HFF-Myc (cell line): ENCODE measurements at places on chromosomes 2 and 18.

- DNase-seq: no peak
Measured at GRCh38 chr2:69306393-69306821, 80.6 kb downstream of the GFPT1 start.

DNA sequence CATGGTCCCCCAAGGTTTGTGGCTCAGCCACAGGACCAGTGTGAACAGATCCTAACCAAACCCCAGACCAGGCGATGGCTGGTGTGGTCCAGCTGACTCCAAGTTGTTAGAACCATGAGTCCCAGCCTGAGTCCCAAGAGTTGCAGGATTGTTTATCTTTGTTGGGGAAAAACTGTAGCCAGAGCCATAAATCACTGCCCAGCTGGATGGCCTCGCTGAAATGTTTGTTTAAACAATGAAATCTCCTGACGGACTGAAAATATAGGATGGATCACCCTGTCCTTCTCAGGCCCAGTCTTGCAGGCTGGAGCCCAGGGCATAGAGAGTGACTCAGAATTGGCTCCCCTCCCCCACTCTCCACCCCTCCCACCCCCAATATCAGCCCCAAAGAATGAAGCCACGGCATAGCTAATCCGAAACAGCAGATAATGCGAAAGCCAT is 36.4 kb downstream of the PKDCC start:
- no peak for DNase-seq

DNA sequence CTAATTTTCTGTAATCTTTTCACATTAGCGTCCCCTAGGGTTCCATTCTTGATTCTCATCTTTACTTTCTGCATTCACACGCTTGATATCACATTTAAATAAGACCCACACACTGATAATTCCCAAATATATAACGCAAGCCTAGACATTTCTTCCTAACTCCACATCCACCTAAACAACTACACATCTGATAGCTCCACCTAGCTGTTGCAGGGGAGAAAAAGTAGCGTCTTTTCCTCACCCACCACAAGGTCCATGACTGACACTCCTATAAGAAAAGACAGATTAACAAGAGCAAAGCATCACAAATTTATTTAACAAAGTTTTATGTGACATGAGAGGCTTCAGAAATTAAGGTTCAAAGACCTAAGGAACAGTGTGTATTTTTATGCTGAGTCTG is 862.2 kb upstream of the DDX18 start:
- DNase-seq: no peak

- no peak for DNase-seq
Measured at GRCh38 chr2:22027345-22028005, 903.7 kb downstream of the TDRD15 start.

- DNase-seq: no peak
Measured at GRCh38 chr2:129742415-129743180, 236.9 kb upstream of the RAB6C start.

- no peak for DNase-seq
Measured at GRCh38 chr18:48335829-48336228, 73.4 kb downstream of the ZBTB7C start.

- no peak for DNase-seq
Measured at GRCh38 chr18:78246588-78246987, 733.0 kb upstream of the SALL3 start.

- no peak for DNase-seq
Measured at GRCh38 chr2:61451178-61451577, 19.7 kb downstream of the USP34 start.

DNA sequence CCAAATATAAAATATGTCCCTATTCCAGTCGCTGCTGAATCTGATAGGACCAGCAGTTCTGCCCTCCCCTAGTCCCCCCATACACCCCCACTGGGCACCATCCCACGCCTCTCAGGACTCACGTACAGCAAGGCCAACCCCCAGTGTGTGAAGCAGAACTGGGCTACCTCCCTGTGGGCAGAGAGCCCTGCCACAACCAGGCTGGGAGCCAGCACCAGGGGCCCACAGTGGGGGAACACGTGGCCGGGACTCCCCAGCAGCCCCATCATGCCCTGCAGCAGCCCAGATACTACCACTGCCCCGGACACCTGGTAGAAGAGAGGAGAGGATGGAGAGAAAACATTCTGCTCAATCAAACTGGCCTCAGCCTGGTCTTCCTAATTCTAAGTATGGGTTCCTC is 1.3 kb downstream of the SLC23A3 start:
- DNase-seq: no peak

DNA sequence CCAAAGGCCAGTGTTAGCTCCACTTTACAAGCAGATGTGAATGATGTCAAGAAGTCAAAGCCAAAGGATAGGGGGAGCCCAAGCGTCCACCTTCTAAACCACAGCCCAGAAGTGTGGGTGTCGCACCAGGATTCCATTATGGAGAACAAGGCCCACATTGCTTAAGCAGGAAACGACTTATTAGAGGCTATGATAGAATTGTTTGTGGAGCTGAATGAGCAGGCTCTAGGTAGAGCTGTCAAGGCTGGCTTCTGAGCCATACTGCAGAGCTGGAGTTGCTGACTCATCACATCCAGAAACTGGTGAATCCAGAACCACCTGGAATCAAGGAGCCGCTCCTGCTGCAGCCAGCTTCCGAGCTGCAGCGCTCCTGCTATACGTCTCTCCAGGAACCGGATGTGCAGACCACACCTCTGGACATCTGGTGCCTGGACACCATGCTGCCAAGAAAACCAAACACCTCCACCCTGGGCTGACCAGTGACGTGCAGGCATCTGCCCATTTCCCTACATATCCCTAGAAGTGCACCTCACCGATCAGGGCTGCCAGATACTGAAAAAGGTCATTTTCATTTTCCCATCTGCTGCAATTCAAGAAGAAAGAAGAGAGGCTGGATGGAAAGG is 6.2 kb upstream of the TWIST2 start:
- DNase-seq: peak; percentile 93

- DNase-seq: no peak
Measured at GRCh38 chr2:236236559-236237452, 27.4 kb downstream of the ASB18 start.

GRCh38 chr2:223053484-223054192 is 1.6 kb downstream of the KCNE4 start:
- DNase-seq: no peak

DNA sequence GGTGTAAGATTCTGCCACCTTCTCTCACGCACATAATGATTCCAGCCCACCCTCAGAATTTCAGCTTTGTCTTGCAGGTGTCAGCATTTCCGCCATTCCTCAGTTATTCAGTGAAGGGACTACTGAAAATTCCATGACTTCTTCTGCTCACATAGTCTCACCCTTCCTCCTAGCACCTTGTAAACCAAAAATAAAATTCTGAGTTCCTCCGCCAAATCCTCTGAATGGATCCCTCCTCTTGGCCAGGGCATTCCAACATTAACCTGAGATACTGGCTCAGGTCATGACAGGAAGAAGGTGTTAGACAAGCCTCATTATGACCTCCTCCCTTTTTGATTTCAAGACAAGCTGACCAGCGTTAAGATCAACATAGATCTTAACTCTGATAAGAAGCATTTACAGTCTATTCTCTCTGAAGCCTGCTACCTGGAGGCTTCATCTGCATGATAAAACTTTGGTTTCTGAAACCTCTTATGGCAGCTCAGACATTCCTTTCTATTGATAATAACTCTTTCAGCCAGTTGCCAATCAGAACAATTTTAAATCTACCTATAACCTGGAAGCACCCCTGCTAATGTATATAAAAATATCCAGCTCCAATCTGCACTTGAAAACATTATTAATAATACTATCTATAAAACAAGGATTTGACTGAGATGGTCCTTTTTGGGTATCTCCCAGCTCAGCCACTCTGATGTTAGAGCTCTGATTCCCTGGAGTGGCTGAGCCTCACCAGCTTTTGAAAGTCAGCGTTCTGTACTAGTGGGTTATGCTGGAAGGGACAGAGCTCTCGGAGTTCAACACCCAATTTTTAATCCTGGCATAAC is 136.4 kb upstream of the APCDD1 start:
- no peak for DNase-seq

DNA sequence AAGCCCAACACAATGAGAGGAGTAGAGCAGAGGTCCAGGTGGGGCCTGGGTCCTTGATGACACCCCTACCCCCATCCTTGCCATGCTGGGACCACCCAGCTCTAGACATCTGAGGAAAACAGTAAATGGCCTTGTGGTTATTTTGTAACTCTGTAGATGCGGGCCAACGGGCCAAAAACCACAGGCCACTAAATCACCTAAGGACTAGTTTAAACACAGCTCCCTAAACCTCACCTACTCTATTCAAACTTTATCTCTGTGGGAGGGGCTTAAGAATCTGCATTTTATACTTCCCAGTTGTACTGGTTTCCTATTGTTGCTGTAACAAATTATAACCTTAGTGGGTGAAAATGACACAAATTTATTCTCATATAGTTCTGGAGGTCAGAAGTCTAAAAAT is 19.0 kb upstream of the SERTAD2 start:
- no peak for DNase-seq

- DNase-seq: no peak
Measured at GRCh38 chr18:9982711-9983110, 68.9 kb downstream of the VAPA start.
